ENCODE measurements at places on chromosomes 1 and 21. TPM values are rescaled to one million over a fixed set of nuclear protein-coding genes. Genes with fewer than 3 reads are reported as not detected.
A peak's percentile ranks its signal among the peaks of the same experiment; 100 is the strongest.

Gene CATSPER4
- not detected for total RNA-seq

DNA sequence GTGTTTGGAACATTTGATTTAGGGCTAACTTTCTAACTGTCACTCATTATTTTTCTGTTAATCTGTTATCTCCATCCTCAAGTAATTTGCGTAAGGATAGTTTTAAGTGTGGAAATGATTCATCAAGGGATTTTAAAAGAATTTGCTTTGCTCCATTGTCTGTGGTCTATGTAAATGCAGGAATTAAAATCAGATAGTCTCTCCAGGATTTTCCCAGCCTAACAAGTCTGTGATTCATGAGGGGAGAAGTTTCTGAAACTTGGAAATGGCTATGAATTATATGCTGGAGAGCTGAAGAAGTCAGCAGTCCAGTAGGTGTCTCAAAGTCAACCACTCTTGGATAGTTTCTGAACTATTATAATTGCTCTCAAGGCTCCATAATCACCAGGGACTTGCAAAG lies 264.5 kb downstream of the MRPL39 start:
- no peak overlapping the region for H3K4me3 ChIP-seq
- no peak for DNase-seq
- H3K4me1 ChIP-seq, result no peaks in the 10 kb centered on the region
- H3K27me3 ChIP-seq, result no peaks in the 10 kb centered on the region
- H3K36me3 ChIP-seq, result no peaks in the 10 kb centered on the region

GRCh38 chr1:203649551-203649998 lies 22.9 kb downstream of the ATP2B4 start:
- H3K27ac ChIP-seq, result peak overlapping the region; percentile 57
- H3K4me1 ChIP-seq, result peaks cover 4% of the 10 kb centered on the region
- H3K4me3 ChIP-seq, result peak overlapping the region; percentile 48
- no peak for DNase-seq
- no peaks in the 10 kb centered on the region for H3K27me3 ChIP-seq

- H3K4me3 ChIP-seq, result no peak overlapping the region
- H3K27ac ChIP-seq, result no peak overlapping the region
- no peaks in the 10 kb centered on the region for H3K36me3 ChIP-seq
- no peaks in the 10 kb centered on the region for H3K27me3 ChIP-seq
- no peaks in the 10 kb centered on the region for H3K4me1 ChIP-seq
Measured at GRCh38 chr1:89352421-89352820, 11.4 kb upstream of the GBP6 start.

DNA sequence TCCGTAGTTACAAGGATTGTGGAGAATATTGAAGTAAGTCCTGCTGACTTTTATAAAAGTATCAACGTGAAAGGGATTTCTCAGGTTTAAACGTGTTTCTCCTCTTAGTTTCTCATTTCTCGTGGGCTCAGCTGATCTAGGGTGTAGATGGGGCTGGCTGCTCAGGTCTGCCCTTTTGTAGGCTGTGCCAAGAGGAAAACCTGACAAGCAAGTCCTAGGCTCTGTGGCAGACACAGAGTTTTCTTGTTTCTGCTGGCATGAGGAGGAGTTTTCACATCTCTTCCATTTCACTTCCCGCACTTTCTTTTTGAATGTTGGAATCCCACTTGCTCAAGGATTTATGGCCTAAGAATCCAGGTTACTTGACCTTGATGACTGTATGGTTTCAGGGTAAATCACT lies 14.8 kb downstream of the VPS13D start:
- no peak for DNase-seq
- H3K27me3 ChIP-seq, result no peaks in the 10 kb centered on the region
- no peak overlapping the region for H3K27ac ChIP-seq
- H3K4me3 ChIP-seq, result no peak overlapping the region

DNA sequence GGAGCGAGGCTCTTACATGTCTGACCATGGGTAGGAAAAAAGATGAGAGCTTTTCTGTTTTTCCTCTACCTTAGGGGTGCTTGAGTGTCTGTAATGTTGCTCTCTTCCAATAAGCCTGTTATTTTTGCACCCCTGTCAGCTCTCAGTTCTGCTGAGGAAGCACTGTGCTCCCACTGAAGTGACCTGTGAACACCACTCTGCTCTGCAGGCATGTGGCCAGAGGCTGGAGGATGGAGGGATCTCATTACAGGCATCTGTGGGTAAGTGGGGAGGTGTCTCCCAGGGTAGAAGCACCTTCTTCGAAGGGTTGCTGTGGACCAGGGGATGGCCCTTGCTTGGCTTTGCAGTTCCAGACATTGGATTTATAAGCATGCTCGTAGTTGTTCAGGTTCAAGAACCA lies 56.8 kb upstream of the RBM15 start:
- no peak for DNase-seq
- no peaks in the 10 kb centered on the region for H3K4me1 ChIP-seq
- no peak overlapping the region for H3K27ac ChIP-seq
- H3K27me3 ChIP-seq, result no peaks in the 10 kb centered on the region

DNA sequence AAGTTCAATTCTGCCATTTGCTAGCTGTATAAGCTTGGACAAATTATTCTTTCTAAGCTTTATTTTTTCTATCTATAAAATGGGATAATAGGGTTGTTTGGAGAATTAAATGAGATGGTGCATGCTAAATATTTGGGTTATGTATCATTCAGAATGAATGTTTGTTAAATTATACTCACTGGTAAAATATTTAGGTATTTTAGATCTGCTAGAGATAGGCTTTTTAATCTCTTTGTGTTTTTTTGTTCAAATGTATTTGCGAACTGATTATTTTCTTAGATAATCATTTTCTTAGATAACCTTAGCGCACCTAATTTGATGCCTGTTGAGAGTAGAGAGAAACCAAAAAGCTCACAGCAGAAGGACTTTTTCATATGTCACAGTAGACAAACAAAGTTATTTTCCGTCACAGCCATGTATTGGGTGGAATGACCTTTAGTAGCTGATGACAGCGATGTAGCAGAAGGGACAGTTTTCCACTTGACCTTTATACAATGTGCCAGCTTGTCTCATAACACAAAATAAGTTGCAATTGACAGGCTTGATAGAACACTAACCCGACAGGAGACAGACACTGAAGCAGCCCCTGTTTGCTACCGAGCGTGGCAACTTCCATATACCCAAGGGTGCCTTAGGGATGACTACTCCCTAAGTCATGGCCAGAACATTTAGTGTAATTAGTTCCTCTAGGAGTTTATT lies 93.0 kb downstream of the DISC1 start:
- no peak overlapping the region for H3K27ac ChIP-seq
- H3K4me1 ChIP-seq, result no peaks in the 10 kb centered on the region
- H3K36me3 ChIP-seq, result no peaks in the 10 kb centered on the region
- DNase-seq, result no peak
- no peaks in the 10 kb centered on the region for H3K27me3 ChIP-seq

Gene ZCCHC17
- total RNA-seq, result 9.7 TPM

DNA sequence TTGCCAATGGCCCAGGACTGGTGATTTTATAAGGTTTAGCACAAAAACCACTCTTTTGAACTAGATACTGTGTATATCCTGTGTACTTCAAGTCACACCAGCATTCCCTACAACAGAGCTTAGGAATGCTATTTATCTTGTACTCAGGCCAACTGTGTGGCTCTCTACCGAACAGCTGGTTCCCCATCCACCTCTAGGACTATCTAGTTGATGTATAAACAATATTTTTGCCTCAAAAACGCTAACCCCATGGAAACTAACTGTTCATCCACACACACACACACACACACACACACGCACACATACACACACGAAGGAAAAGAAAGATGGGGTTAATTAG lies 28.7 kb upstream of the SLC45A3 start:
- H3K36me3 ChIP-seq, result no peaks in the 10 kb centered on the region
- no peak for DNase-seq
- H3K4me3 ChIP-seq, result no peak overlapping the region
- H3K27ac ChIP-seq, result no peak overlapping the region
- no peaks in the 10 kb centered on the region for H3K27me3 ChIP-seq

DNA sequence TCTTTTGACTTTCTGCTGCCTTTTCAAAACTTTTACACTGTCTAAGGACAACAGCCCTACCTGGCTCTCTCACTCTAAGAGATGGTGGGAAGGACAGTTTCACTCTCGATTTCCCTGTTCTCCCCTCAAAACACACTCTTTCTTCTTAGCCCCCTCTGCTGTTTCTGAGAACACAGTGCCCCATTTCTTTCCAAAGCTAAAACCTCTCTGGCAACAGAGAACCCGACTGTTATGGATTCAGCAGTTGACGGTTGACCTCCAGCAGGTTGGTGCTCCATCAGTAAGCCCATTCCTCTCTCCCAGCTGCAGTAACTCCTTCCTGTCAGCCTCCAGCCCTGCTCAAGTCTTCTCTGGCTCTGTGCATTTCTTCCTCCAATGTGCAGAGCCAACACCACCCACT lies 88.2 kb upstream of the ABCD3 start:
- no peak for DNase-seq
- peaks cover 14% of the 10 kb centered on the region for H3K4me1 ChIP-seq
- no peak overlapping the region for H3K4me3 ChIP-seq
- H3K27me3 ChIP-seq, result no peaks in the 10 kb centered on the region

GRCh38 chr21:45630066-45630694 lies 13.3 kb upstream of the PCBP3 start:
- no peak for DNase-seq
- no peak overlapping the region for H3K4me3 ChIP-seq
- H3K27ac ChIP-seq, result no peak overlapping the region
- H3K27me3 ChIP-seq, result no peaks in the 10 kb centered on the region
- no peaks in the 10 kb centered on the region for H3K4me1 ChIP-seq
- no peaks in the 10 kb centered on the region for H3K36me3 ChIP-seq

Gene SH2D2A
- total RNA-seq, result not detected

GRCh38 chr1:5191470-5191869 lies 537.1 kb downstream of the AJAP1 start:
- DNase-seq, result no peak
- H3K4me3 ChIP-seq, result no peak overlapping the region
- H3K27me3 ChIP-seq, result no peaks in the 10 kb centered on the region
- H3K27ac ChIP-seq, result no peak overlapping the region

- no peaks in the 10 kb centered on the region for H3K27me3 ChIP-seq
- no peak for DNase-seq
- H3K4me1 ChIP-seq, result no peaks in the 10 kb centered on the region
Measured at GRCh38 chr1:245588116-245588639, 433.4 kb downstream of the KIF26B start.

DNA sequence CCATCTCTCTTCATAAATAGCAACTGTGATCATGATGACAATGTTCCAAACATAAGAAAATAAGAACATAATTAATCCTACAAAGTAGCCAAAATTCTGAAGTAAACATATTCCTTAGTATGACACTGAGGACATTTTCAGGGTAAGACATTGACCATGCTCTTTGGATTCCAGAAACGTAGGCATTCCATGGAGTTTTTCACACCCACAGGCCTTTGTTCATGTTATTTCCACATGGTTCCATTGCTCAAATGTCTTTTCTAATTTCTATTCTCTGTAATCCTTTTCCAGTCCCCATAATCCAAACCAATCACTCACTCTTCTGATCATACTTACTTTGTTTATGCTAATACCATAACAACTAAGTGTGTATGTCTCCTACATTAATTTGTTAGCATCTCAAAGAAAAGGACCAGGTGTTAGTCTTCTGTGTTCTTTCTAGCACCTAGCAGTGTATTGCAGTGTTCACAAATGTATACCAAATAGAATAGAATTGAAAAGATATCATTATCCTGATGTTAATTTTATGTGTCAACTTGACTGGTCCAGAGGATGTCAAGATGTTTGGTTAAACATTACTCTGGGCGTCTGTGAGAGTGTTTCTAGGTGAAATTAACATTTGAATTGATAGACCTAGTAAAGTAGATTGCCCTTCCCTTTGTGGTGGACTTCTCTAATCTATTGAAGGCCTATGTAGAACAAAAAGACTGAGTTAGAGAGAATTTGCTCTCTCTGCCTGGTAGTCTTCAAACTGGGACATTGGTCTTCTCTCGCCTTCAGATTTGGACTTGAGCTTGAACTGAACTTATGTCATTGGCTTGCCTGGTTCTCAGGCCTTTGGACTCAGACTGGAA lies 516.6 kb downstream of the PTPRC start:
- no peaks in the 10 kb centered on the region for H3K4me1 ChIP-seq
- DNase-seq, result no peak
- H3K36me3 ChIP-seq, result no peaks in the 10 kb centered on the region
- H3K27ac ChIP-seq, result no peak overlapping the region

- H3K36me3 ChIP-seq, result no peaks in the 10 kb centered on the region
- H3K4me3 ChIP-seq, result no peak overlapping the region
- H3K27me3 ChIP-seq, result no peaks in the 10 kb centered on the region
Measured at GRCh38 chr1:4022715-4023114, 122.6 kb upstream of the C1orf174 start.

Gene GBP7
- not detected for total RNA-seq

DNA sequence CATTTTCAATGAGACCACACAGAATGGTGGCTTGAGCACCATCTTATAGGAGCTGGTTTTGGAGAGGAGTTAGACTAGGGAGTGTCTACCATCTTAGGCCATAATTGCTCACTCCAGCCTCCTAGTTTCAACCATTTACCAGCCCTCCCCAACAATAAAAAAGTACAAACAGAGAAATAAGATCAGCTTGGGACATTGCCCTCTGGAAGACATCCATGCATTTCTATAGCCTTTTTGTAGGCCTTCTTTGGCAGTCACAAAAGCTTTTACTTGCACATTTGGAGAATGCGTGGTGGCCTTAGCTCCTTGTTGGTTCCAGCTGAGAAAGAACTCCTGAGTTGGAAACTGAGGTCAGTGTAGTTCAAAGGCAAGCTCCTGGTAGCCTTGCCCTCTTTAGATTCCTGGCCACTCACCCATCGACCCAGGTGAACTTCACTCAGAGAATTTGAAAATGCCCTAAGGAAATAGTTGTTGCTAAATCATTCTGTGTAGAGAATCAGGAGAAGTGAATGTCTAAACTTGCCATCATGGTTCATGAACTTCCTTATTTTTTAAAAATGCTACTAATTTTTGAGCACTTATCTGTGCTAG lies 301.7 kb upstream of the PROX1 start:
- H3K27me3 ChIP-seq, result no peaks in the 10 kb centered on the region
- H3K4me1 ChIP-seq, result no peaks in the 10 kb centered on the region
- no peaks in the 10 kb centered on the region for H3K36me3 ChIP-seq
- DNase-seq, result no peak
- H3K27ac ChIP-seq, result no peak overlapping the region
- H3K4me3 ChIP-seq, result no peak overlapping the region

Gene MAN1A2
- total RNA-seq, result 25.4 TPM

Gene LRRC71
- not detected for total RNA-seq

Gene IQCC
- not detected for total RNA-seq

GRCh38 chr1:114320586-114320985 lies 166.9 kb upstream of the SYT6 start:
- H3K4me3 ChIP-seq, result no peak overlapping the region
- no peak overlapping the region for H3K27ac ChIP-seq
- no peak for DNase-seq
- H3K27me3 ChIP-seq, result no peaks in the 10 kb centered on the region

DNA sequence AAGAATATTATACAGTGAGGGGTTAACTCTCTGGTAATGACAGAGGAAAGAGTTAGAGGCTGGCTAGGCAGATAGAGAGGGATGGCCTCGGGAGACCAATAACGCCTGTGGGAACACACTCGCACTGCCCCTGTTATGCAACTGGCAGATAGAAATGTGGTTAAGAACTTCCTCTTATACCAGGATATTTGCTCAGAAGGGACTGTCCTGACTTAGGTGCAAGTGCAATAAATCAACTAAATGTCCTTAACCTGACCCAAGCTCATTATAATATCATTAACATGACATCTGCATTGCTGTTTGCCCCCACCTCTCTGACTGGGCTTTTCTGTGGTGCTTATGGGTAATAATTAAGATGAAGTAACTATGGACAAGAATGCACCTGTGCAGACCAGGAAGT lies 1518.0 kb downstream of the NCAM2 start:
- no peaks in the 10 kb centered on the region for H3K27me3 ChIP-seq
- no peak for DNase-seq

GRCh38 chr1:165954940-165955339 lies 127.5 kb downstream of the UCK2 start:
- DNase-seq, result no peak
- no peaks in the 10 kb centered on the region for H3K27me3 ChIP-seq
- no peak overlapping the region for H3K27ac ChIP-seq
- H3K4me1 ChIP-seq, result no peaks in the 10 kb centered on the region
- no peaks in the 10 kb centered on the region for H3K36me3 ChIP-seq
